ENCODE measurements at places on chromosomes 16 and 17. TPM values are rescaled to one million over a fixed set of nuclear protein-coding genes. Genes with fewer than 3 reads are reported as not detected.

GRCh38 chr17:2936771-2937321 lies 126.6 kb downstream of the OR1D5 start:
- ATAC-seq: no peak

DNA sequence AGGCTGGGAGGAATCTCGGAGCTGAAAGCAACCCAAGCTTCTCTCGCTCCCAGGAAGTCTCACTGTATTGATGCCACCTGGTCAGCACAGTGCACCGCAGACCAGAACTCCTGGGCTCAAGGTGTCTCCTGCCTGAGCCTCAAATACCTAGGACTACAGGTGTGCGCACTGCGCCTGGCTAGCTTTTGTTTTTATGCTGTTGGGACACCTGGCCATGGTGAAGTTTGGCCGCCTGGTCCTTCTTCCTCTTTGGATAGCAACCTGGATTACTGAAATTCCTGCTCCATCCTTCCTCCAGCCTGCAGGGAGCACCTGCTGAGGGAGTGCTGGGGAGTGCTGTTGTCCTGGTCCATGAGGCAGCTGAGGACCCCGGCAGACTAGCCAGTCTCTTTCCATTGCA lies 56.6 kb downstream of the COTL1 start:
- ATAC-seq: no peak

The OR4D1 gene
- not detected for total RNA-seq

DNA sequence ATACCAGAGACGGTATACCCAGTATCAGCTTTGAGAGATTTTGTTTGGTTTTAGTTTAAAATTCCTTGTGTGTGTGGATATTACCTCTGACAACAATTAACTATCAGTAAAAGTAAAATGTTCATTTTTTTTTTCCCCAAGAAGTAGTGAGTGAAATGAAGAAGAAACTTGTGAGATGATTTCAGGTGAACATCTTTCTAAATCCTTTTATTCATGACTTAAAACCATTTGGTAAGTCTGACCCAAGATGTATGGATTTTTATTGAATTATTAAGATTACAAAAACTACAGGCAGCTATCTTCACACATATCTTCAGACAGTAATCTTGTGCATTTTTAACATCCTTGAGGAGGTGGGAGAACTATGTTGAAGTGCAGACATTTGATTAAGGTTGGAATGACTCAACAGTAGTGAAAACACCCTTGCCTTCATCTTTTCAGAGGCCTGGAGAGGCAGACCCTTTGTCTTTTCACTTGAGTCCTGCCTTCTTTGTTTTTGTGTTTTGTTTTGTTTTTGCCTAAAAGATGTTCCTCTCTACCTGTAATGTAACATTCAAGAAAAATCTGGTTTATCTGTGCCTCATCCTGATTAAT lies 240.3 kb upstream of the TBX2 start:
- ATAC-seq: no peak

DNA sequence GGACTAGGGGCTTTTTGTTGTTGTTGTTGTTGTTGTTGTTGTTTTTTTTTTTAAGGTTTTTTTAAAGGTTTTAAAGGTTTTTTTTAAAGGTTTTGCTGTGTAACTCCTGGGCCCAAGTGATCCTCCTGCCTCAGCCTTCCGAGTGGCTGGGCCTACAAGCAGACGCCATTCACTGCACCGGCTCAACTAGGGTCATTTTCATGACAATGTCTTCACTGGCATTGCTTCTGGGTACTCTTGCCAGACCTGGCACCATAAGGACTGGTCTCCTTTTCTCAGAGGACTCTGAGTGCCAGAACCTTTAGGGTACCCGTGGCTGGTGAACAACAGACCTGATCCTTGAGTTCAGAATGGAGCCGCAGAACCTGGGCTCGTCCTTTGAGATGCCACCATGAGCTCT lies 20.4 kb downstream of the POLR3E start:
- ATAC-seq: no peak

DNA sequence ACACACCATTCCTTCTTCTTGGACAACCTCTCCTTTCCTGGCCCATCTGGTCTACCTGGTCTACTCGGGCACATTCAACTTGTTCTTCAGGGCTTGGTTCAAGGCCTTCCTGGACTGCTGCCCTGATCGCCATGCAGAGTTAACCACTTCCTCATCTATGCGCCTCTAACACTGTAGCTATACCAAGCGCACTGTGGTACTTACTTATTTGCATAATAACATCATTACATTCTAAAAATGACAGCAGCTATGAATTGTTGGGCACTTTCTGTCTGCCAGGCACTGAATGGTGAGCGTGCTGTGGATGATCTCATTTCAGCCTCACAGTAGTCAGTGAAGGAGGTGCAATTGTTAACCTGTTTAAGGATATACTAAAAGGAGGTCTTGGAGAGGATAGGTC lies 66.9 kb upstream of the SDK2 start:
- ATAC-seq: peak; percentile 58

The KRTAP1-1 gene
- not detected for total RNA-seq

The PDILT gene
- not detected for total RNA-seq

The CLEC3A gene
- not detected for total RNA-seq

DNA sequence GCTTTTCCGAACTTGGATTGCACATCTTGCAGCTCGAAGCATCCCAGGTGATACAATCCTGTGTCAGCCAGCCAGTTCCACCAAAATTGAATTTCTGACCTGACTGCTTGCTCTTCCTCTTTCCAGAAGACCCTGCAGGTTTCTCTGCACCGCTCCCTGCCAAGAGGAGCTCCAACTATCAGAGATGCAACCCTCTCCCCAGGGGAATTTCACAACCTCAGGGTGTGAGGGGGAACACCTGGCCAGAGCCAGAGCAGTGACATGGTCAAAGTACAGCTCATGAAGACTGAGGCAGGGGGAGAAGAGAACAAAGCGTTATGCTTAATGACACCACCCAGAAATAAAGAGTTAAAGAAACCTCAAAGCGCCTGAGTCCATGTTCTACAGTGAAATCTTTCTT lies 25.0 kb downstream of the ZNF423 start:
- ATAC-seq: no peak

The MYL11 gene
- 2.2 TPM for total RNA-seq

DNA sequence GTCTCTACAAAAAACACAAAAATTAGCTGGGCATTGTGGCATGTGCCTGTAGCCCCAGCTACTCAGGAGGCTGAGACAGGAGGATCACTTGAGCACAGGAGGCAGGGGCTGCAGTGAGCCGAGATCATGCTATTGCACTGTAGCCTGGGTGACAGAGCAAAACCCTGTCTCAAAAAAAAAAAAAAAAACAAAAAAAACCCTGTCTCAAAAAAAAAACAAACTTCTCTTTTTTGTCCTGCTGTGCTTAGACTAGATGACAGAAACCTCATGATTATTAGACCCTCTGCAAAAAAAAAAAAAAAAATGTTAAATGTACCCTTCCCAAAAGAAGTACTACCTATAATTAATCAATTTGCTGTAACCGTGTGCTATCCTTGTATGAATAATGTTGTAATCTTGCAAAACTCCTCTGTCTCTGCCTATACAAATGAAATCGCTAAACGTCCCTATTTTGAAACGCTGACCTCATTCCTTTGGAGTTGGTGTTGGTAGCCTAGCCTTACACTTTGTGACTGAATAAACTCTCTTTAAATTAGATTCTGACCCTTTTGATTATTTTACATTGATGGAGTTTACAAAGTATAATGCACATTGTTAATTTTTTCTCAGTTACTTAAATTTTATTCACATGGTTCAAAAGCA lies 13.6 kb upstream of the DHRS7B start:
- ATAC-seq: no peak

All from esophagus mucosa (tissue), 1 donor.